Astrocyte of the hippocampus (primary cell): ENCODE measurements at places on chromosomes 3 and 15.

DNA sequence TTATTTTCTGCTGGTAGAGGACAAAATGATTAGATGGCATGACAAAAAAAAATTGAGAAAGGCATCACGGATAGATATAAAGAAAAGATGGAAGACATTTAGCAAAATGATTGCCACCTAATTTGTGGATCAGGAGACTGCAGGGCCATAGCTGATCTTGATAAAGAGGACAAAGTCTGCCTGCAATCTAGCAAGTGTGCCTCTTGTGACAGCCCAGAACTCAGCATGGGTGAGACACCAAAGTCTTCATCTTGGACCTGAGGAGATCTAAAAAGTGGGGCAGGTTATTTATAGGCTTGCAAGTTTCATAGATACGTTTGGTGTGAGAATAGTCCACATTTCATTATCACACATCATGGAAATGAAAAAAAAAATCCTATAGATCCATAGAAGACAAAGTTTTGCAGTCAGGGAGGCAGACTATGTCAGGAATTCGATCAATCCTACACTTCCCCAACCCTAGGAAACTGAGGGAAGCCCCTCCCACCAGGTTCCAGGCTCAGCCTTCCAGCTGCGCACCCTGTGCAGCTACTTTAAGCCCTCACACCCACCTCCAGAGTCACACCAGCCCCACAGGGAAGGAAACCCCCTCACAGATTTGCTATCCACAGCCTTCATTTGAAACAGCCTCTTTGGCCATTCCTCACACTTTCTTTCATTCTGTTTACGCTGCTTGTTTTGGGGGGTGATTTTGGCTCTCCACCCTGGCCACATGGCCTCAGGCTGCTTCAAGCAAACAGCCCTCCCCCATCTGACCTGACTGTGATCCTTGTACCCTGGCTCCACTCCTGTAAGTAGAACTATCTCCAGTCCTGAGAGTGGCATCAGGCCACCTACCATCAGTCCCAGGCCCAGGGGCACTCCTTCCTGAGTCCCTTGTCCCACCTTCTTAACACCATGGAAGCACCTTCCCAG lies 28.1 kb upstream of the KLHL6 start:
- DNase-seq = no peak

DNA sequence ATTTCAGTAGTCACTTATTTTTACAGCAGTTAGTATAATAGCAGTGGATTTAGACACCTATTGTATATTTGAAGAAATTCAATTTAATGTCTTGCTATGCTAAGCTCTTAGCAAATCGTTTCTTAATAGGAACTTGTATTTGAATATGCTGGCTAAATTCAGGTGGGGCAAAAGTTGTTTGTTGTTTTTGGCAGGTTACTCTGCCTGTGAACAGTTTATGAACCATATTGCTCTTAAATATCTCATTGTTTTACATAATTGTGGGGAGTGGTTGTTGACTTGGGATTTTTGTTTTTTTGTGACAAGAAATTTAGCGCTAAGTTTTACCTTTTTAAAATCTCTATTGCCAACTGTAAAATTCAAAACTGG lies 43.4 kb downstream of the NR2C2 start:
- DNase-seq = no peak

- no peak for DNase-seq
Observed at GRCh38 chr3:172129498-172129849, 90.1 kb downstream of the FNDC3B start.

DNA sequence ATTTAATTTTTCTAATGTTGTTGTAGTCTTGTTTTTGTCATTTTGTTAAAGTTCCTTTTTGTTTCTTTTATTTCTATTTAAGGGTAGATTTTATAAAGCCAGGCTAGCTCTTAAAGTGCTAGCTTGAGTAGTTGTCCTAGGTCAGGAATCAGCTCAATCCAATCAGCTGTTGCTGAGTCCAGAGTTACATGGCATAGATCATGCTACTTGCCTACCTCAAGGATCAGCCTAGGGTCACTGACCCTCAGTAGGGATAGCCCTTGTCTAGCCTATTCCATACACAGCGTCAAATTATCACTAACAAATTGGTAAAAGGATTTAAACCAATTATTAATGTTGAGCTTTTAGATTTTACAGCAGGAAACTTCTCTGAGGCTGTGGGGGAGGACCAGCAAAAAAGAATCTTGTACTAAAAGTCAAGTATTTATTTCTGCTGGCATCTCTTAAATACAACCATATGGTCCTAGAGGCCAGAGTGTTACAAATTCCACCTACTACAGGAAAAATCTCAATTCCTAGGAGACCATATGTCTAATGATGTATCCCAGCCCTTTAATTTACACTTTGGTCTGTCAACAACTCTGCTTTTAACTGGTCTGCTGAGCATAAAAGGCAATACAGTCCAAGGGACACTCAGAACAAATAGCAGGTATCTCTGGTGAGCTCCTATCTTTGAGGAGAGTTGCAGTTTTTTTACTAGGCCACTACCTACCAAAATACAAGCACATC lies 138.3 kb upstream of the PTPRG start:
- no peak for DNase-seq

- peak; percentile 26 for DNase-seq
Observed at GRCh38 chr3:140078940-140079339, 144.0 kb downstream of the CLSTN2 start.

- DNase-seq = no peak
Observed at GRCh38 chr3:131616719-131617118, 113.9 kb upstream of the MRPL3 start.

GRCh38 chr3:42515391-42515916 lies 13.0 kb downstream of the VIPR1 start:
- DNase-seq = no peak

DNA sequence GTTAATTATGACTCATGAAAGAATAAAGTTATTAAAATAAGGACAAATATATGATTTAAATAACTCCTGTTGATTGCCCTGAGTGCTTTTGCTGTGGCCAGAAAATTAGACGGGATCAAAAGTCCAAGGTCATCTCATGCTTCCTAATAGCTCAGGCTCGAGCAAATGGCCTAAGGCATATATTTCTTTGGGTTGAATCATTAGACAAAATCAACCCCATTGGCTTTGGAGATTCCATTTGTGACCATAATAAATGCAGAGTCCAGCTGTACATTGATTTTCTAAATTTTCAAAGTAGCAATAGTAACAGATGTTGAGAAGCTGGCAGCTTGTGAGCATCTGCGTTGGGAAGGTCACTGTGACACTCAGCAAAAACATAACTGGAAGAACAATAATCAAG lies 464.5 kb upstream of the TGFBR2 start:
- no peak for DNase-seq

DNA sequence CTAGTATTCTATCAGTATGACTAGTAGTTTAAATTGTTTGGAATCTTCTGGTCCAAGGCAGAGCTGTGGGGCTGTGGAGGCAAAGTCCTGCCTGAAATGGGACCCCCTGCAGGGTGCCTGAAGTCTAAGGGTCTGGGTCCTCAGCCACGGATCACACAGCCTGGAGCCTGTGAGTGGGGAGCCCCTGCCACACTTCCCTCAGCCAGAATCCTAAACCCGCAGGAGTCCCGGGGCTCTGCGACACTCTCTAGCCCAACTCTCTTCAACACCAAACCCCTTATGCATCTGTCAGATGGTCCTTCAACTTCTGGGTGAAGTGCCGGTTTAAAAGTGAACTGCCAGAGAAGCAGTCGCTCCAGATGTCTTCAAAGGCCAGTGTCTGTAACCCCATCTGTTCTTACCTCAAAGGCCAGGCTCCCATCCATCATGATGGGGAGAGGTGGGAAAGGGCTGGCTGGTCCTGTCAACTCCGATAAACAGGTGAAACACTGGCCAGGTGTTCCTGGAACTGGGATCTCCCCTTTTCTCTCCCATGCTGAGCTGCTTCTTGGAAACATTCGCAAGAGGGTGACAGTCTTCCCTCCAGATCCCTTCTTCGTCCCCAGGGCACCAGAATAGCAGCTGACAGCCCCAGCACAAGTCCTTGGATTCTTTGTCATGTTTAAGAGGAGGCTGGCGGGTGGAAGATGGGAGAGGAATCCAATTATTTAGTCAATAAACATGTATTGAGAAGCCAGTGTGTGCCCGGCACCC lies 45.6 kb downstream of the CPN2 start:
- no peak for DNase-seq

- no peak for DNase-seq
Observed at GRCh38 chr15:93241696-93242585, 152.9 kb upstream of the RGMA start.

DNA sequence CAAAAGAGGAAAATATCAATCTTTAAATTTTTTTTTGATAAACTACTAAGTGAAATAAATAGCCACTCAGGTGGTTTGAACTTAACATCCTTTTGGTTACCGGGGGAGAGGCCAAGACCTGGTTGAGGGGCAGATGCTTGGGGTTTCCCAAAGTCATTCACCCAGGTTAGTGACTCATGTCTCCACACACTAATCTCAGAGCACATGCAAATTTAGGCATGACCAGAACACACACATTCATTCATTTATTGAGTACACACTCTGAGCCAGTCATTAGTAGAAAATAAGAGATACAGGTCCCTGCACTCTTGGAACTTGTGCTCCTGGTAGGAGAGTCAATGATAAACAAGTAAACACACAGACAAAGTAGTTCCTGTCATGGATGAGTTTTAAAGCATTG lies 7.3 kb downstream of the ILDR1 start:
- DNase-seq = no peak

DNA sequence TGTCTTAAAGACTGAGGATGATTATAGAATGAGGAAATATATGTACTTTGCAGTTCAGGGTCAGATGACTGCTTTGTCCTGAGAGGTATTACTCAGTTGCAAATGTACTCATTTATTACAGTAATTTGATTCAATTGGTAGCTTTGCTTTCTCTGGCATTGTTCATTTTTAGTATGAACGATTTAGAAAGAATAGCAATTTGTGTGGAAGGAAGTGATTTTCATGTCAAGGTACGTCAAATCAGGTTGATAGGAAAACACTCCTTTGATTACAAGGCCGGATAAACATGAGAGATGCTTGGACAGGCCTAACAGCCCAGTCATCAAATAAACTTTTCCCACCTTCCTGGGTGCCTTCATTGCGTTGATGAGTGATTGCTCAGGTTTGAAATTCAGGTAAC lies 53.8 kb downstream of the UNC13C start:
- no peak for DNase-seq

DNA sequence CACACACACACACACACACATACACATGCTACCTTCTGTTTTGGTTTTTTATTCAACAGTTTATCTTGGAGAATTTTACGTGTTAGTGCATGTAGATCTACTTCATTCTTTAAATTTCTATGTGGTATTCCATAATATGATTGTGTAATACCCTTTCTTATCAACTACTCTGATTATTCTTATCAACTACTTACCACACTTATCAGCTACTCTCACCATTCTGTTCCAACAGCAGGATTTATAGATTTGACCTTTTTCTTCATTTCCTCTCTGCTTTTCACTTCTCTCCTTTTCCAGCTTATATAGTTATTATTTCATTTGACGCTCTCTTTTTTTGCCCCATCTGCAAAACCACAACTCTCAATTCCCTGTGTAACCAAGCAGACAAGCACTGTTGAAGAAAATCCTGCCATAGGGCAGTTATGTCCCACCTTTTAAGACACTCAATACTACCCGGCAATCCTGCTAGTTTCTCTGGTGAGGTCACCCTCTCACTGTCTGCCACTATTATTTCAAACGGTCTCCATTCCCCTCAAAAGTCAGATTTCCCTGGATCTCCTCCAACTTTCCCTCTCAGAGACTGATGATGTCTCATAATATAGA lies 56.9 kb upstream of the SATB1 start:
- no peak for DNase-seq

GRCh38 chr3:157534725-157535161 lies 31.5 kb upstream of the VEPH1 start:
- no peak for DNase-seq

- no peak for DNase-seq
Observed at GRCh38 chr3:168405288-168405687, 309.6 kb upstream of the GOLIM4 start.

- DNase-seq = no peak
Observed at GRCh38 chr15:48893311-48893710, 15.4 kb downstream of the EID1 start.

- DNase-seq = peak; percentile 5
Observed at GRCh38 chr3:69540706-69541581, 155.1 kb upstream of the FRMD4B start.

DNA sequence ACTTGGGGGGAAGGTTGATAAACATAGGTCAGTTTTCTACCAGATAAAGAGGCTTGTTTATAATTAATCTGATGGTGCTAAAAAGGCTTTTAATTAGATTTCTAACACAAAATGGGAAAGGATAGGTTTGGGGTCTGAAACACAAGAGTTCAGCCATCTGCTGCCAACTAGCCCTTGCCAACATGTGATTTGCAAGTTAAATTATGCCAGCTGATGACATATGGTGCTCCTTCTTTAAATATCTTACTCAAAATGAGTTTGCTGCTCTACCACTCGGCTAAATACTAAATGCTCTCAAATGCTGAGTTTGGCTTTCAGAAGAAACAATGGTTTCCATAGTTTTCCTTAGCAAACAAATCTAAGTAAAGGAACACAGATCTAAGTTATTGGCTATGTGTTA lies 557.8 kb upstream of the CCDC54 start:
- no peak for DNase-seq

GRCh38 chr3:24503616-24504113 lies 9.0 kb upstream of the THRB start:
- no peak for DNase-seq

GRCh38 chr3:40329071-40329470 lies 19.6 kb downstream of the EIF1B start:
- no peak for DNase-seq

DNA sequence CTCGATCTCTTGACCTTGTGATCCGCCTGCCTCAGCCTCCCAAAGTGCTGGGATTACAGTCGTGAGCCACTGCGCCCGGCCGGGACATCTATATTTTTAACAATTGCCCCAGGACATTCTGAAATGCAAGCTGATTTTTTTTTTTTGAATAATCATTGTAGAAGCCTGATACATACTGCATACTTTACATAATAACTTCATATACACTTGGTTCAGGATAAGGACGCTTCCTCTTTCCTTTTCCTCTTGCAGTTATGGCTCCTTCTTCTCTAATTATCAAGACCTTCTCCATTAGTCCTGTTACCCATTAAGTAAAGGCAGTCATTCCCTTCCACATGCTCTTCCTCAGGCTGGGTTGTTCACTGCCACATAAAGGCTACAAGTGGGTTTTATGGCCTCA lies 58.3 kb downstream of the SLCO3A1 start:
- DNase-seq = no peak

DNA sequence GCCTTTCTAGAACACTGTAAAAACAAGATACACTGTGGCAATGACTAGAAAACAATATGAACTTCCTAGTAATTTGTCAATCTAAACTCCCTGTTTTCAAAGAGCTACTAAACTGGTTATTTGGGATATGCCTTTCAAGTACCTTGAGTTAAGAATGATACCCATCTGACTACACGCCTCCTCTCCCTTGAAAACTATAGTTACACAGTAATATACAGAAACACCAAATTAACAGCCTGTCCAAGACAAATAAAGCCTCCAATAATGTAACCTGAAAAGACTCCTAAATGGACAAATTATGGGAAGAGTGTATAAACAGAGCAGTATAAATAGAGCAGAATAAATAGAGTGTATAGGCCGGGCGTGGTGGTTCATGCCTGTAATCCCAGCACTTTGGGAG lies 70.1 kb downstream of the SMARCC1 start:
- DNase-seq = no peak
